Midbrain (tissue), 1 donor: ENCODE measurements at places on chromosomes 2 and 18.

DNA sequence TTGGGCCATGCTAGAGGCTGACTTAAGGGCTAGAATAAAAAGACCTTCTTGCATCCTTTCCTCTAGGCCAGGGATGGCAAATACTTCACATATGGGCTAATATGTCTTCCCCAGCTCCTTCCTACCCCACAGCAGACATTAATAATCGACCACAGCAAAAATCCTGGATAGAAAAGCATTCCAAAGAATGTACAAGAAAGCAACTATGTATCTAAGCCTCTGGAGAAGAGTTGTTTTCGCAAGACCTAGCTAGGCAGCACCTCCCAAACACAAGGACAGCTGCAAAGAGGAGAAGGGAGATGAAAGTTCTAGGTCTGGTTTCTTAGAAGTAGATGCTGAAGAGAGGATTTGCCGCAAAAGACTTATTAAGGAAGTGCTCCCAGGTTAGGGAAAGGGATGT is 372.6 kb downstream of the SLC4A3 start:
- DNase-seq: no peak

DNA sequence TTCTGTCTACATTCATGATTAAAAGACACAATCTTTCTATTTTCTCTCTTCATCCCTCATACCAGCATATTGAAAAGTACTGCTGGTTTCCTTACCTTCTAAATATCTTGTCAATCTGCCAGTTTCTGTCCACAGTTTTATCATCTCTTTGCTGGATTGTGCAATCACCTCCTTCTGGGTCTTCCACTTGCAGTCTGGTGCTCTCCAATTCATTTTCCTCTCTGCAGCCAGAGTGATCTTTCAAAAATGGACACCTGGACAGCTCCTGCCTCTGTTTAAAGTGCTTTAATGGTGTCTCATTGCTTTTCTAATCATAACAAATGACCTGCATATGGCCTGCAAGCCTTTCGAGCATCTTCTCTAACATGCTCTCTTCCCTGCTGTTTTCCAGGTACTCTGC is 94.0 kb downstream of the C1QL2 start:
- no peak for DNase-seq

DNA sequence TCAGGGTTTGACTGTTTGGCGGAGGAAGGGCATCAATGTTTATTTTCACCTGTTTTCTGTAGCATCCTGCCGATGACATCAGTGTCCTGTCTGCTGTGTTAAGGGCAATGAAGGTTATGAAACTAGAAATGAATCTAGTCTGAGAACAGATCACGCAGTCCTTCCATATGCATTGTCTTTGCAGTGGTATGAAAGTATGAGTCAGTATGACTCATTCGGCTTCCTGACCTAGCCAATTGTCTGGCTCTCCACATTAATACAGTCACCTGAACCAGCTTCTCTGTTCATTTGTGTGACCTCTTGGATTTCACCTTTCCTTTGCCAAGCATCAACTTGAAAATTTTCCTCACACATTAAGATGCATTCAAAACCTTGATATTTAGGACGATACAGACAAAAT is 353.8 kb downstream of the RND3 start:
- no peak for DNase-seq

GRCh38 chr2:224098481-224099230 is 59.6 kb upstream of the SERPINE2 start:
- DNase-seq: peak; percentile 3

- no peak for DNase-seq
Measured at GRCh38 chr2:98399140-98399539, 45.5 kb upstream of the INPP4A start.

- no peak for DNase-seq
Measured at GRCh38 chr2:175973373-175973772, 28.7 kb downstream of the LNPK start.

- DNase-seq: no peak
Measured at GRCh38 chr2:8121022-8121825, 560.6 kb upstream of the ID2 start.

- DNase-seq: no peak
Measured at GRCh38 chr2:196195302-196195701, 23.9 kb upstream of the STK17B start.
